Activated CD4-positive, alpha-beta T cell treated with anti-CD3 and anti-CD28 coated beads, Interleukin-2, amount 50 U/mL, for 4 hours (primary cell): ENCODE measurements at places on chromosomes 3 and 15.

GRCh38 chr15:40928821-40929659, at the start of gene DLL4:
DLL4 (plus strand) TSS chr15:40929340; CDS start chr15:40929669, 329 bp downstream.
- no peak for DNase-seq

GRCh38 chr3:66038384-66038725, 363 bp downstream of the MAGI1 start:
- no peak for DNase-seq

- no peak for DNase-seq
Measured at GRCh38 chr3:192215-192929, 4.2 kb upstream of the CHL1 start.

DNA sequence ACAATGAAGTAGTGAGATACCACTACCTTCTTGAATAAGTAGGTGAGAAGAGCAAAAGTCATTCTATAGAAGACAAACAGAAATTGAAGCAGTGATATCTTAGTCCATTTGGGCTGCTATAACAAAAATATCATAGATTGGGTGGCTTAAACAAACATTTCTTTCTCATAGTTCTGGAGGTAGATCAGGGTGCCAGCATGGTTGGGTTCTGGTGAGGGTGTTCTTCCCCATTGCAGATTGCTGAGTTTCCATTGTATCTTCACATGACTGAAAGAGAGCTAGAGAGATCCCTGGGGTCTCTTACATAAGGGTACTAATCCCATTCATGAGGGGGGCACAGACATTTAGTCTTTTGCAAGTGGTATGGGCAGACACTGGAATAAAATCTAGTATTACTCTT, 32.9 kb upstream of the IFT57 start:
- no peak for DNase-seq

DNA sequence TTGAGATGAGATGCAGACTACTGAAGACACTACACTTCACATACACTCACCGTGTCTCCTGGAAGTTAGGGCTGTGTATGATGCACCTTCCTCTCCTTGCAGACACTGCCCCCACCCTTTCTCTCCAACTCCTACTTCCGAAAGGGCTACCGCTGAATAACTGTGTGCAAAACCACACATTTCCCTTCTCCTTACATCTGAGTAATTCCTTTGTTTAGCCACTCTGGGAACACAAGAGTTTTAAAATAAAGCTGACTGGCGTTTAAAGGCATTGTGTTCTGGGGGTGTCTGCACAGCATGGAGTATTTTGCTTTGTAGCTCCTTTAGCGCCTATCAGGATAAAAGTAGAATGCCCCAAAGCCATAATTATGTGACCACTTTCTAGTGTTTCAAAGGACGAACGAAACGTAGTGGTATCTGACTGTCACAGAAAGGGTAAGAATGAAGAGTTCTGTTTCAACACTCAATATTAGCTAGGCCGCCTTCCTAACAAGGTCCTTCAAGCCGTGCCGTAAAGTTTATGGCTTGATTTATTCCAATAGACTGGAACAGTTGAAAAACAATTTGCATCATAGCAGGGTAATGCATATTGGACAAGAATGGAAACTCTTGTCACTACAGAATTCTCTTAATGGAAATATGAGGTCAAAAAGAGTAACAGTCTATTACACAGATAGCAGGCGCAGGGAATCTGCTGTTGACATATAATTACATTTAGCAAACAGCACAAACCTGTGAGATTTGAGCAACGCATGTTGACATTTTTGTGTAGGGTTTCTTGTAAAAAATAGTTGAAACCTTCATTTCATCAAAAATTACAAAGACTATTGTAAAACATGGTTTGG, 619.9 kb downstream of the FOXP1 start:
- no peak for DNase-seq

GRCh38 chr15:101326462-101327146, 31.6 kb upstream of the SNRPA1 start:
- no peak for DNase-seq

GRCh38 chr3:72739531-72740466, 108.4 kb downstream of the SHQ1 start:
- no peak for DNase-seq
